ENCODE measurements at places on chromosomes 5 and 9.

DNA sequence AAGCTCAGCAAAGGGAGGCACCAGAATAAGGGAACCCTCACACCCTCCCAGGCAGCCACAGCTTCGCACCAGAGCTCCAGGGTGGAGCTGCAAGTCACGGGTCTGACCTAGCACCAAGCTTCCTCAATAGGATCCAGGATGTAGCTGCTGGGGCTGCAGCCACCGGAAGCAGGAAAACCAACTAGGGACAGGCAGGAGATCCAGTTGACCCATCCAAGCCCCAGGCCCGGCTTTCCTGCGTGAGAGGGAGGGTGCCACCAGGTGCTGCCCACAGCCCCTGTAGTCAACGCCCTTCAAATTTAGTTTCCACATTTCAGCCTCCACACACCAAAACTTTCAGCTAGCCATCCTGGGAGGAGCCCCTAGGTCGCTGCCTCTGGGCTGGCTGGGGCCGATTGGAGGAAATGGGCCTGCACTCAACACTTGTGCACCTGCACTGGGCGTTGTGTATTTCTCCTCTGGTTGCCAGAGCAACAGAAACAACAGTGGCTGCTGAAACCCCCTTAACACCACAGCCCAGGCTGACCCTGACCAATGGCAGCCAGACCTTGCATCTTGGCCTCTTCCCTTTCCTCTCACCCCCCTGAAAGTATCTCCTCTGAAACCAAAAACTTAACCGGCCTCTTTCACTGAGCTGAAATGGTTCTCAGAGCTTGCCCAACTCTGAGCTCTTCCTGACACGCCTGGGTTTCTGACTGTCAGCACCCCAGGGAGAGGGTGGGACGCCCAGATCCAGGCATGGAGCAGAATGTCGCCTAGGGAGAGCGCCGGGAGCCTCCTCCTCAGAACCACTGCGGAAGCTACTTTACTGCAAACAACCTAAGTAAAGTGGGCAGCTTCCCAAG lies 226.5 kb upstream of the MAP3K1 start:
- DNase-seq = no peak

DNA sequence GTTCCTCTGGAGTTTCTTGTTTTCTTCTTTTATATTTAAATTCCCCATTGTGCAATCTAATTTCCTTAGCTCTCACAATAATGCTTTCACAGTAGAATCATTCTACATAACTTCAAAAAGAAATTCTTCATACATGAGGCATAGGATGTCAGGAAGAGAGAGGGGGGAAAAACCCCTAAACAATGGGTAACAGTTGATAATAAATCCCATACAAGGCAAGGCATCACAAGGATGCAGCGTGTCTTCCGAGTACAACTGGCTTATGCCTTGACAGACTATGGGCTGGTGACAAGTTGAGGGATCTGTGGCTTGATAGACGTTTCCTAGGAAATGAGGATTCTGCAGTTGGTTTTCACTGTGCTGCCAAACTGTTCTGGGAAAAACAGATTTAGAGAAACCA lies 247.4 kb downstream of the ARL15 start:
- no peak for DNase-seq

- no peak for DNase-seq
These were observed 16.7 kb upstream of the KIF27 start for GRCh38 chr9:83937861-83938455.

DNA sequence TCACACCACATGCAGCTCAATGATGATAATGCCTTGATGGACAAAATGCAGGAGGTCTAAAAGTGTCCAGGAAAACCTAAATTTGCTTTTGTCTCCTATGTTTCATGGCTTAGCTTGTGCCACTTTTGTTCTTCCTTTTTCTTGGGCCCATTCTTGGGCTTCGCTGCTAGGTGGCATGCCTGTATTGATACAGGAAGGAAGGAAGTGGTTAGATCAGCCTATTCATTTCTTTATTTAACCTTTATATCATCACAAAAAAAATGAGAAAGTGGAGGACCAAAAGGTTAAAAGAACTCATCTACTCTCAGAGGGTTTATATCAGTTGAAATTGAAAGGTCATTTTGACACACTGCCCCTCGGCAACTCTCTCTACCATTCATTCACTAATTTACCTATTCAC lies 260.2 kb downstream of the ARHGAP26 start:
- DNase-seq = no peak

GRCh38 chr5:24547132-24547531 lies 97.6 kb downstream of the CDH10 start:
- no peak for DNase-seq

DNA sequence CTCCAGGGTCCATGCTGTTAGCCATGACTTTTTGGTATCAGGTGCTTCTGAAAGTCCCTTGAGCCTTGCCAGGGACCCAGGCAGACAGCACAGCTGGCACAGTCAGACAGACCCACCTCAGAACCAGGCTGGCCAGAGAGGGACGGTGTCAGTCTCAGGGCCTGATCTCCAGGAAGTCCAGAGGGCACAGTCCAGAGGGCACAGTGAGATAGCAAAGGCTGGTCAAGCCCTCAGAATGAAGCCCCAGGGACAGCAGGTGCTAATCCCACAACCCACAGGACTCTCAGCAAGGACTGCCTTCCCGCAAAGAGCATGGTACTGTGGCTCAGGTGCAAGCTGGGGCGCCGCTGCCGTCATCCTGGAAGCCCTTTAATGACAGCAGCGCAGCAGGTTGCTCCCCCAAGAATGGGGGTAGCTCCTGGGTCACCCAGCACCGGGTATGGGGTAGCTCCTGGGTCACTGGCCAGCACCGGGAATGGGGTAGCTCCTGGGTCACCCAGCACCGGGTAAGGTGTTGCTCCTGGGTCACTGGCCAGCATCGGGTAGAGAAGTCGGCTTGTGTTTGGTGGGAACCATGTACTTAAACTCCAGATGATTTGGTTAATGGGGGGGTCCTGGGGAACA lies 105.6 kb upstream of the PHYKPL start:
- no peak for DNase-seq

- DNase-seq = no peak
These were observed 5.8 kb downstream of the UNC5A start for GRCh38 chr5:176816043-176816745.

GRCh38 chr9:21968331-21969010 lies 25.7 kb downstream of the CDKN2A start:
- no peak for DNase-seq

GRCh38 chr9:109156708-109157107 lies 10.3 kb downstream of the FRRS1L start:
- DNase-seq = no peak

DNA sequence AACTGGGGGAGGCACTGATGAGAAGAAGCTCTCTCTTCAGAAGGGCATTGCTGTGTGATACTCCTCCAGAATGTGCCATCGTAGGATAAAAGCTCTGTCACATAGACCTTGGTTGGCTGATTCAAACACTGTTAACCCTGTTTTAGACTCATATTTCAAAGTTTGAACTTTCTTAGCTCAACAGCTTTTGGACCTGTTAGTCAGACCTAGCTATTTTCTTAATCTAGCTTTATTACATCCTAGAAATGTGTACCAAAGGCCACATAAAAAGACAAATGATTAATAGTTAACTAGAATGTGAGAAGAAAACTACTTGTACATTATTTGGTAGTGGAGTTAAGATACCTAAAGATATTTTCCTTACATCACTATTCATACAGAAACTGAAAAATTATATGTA lies 4.3 kb downstream of the RHOBTB3 start:
- no peak for DNase-seq

DNA sequence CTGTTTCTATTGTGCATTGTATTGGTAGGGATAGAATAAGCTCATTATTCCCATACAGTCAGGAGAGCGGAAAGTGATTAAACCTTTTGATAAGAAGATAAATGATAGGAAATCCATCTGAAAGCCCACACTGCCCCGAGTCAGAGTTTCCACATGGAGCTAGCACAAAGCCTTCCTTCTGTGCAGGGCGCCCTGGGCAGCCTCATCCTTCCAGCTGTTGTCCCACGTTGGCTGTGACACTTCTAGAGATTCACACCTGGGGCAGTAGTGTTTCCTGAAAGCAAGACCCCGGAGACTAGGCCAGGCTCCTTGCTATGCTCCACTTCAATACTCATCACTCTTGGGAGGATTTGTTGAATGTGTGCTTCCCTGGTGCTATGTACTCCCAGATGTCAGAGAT lies 172.4 kb downstream of the SEMA6A start:
- no peak for DNase-seq

DNA sequence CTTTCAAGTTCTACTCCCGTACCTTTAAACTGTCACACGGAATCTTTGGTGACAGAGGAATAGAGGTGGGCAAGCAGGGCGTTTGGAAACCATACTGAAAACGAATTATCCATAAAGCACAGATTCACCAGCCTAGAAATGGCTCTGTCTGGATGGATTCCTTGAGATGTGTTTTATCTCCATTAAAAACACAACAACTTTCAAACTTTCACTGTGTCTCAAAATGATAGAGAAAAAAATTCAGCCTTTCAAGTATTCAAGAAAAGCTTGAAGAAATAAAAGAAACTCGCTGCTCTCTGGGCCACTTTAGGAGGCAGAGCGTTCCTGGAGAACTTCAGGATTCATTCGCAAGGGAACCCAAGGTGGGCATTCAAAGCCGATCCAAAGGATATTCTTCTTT lies 589 bp upstream of the THBS4 start:
- no peak for DNase-seq

GRCh38 chr9:107373809-107374208 lies 90.7 kb downstream of the RAD23B start:
- DNase-seq = no peak

GRCh38 chr9:28912621-28913020 lies 1339.3 kb upstream of the C9orf72 start:
- DNase-seq = no peak
